Left hindlimb (tissue), 1 donor: ENCODE measurements at places on chromosomes 2 and 18.

- no peak for DNase-seq
Observed at GRCh38 chr2:120729406-120730399, 6.0 kb upstream of the GLI2 start.

- DNase-seq = no peak
Observed at GRCh38 chr2:85441864-85442263, 23.4 kb downstream of the SH2D6 start.

GRCh38 chr2:85312404-85312803 lies 15.4 kb downstream of the TGOLN2 start:
- DNase-seq = no peak

GRCh38 chr2:67462738-67463496 lies 65.8 kb downstream of the ETAA1 start:
- DNase-seq = no peak

DNA sequence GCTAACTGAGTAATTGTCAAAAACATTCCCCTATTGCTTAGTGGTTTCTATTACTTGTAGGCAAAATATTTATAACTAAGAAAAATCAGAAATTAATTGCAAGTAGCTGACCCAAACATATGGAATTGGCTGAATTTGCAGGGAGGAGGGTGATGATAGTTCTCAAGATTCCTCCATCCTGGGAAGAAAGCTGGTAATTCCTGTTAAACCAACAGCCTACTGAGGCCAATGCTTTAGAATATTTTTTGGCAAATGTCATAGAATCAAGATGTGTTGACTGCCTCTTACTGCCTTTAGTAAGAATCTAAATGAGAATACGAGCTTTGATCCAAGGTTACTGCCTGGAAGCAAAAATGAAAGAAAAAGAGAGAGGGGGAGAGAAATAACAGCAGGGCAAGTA lies 120.0 kb downstream of the COL6A3 start:
- no peak for DNase-seq

DNA sequence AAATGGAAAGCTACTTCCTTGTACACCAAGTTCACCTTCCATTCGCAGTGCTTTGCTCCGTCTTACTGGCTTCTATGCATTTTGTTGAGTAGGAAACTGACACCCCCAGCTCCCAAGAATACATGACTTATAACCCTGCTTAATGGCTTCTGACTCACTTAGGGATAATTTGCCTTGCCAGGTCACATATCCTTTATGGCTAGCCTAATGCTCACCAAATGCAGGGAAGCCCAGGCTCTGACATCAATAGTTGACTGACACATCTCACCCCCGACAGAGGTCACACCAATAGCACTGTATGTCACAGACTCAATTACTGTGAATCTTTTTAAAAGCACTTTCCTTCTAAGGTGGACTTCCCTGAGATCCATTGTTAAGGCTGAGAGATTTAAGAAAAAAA lies 147.2 kb downstream of the DTNA start:
- no peak for DNase-seq

GRCh38 chr2:17634997-17635396 lies 94.5 kb downstream of the VSNL1 start:
- DNase-seq = peak; percentile 44

DNA sequence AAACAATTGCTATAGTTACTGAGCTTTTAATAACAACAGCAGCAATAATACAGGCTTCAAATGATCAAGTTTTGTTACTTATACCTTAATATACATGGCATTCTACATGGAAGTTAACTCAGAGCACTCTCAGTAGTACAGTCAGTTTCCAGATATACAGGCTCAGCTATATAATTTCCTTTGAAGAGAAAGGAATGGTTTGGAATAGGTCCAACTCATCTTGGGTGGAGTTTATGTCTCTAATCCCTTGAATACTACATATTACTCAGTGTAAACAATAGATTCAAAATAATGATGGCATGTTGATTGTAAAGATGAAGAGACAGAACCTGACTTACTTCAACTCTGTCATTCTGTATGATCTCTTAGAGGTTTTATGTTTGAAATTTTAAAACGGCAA lies 174.9 kb downstream of the EPHA4 start:
- no peak for DNase-seq

DNA sequence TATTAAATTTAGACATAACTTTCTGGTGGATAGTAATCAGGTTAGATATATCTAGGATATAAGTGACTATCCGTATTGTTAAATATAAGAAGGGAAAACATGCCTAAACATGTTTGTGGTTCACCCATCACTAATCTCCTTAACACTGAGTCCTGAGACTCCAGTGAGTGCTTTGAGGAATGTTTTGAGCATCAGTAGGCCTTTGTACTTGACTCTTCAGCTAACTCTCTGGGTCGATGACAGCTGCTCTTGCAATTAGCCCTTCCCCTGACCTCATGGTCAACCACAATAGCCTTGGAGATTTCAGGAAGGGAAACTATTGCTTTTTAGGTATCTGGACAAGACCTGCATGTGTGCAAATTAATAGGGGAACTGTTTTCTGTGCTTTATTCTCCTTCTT lies 716.8 kb downstream of the EPHA4 start:
- no peak for DNase-seq
